ENCODE measurements at places on chromosomes 2 and 18.

- no peak for DNase-seq
These were observed 116.0 kb upstream of the AQP4 start for GRCh38 chr18:26981360-26982082.

DNA sequence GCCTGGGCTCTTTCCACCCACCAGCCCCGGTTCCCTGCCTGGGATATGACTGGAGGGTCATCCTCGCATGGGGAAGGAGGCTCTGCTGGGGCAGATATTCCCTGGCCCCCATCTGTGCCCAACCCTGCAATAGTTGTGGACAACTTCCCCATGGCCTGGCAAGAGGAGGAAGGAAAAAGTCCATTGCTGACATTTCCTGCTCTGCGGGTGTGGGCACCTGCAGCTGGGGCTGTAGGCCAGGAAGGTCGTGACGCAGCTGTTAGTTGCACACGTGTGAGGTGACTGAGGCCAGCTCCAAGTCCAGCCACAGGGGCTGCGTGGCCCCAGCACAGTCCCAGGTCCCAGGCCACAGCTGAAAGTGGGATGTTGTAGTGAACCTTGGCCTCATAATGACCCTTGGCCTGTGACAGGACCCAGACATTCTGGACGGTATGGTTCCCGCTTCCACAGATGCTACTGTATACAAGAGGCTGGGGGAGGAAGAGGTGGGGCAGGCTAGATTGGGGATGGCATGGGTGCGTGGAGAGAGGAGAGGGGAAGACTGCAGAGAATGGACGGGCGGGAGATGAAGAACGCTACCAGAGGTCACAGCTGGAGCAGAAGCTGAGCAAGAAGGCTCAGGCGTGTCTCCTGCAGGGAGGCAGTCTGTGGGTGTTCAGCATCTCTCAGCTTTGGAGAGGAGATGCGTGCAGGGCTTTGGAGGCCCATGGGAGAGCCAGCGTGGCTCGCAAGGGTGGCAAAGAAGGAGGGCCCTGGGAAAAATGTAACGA, 22.1 kb downstream of the OTOF start:
- DNase-seq, result no peak

DNA sequence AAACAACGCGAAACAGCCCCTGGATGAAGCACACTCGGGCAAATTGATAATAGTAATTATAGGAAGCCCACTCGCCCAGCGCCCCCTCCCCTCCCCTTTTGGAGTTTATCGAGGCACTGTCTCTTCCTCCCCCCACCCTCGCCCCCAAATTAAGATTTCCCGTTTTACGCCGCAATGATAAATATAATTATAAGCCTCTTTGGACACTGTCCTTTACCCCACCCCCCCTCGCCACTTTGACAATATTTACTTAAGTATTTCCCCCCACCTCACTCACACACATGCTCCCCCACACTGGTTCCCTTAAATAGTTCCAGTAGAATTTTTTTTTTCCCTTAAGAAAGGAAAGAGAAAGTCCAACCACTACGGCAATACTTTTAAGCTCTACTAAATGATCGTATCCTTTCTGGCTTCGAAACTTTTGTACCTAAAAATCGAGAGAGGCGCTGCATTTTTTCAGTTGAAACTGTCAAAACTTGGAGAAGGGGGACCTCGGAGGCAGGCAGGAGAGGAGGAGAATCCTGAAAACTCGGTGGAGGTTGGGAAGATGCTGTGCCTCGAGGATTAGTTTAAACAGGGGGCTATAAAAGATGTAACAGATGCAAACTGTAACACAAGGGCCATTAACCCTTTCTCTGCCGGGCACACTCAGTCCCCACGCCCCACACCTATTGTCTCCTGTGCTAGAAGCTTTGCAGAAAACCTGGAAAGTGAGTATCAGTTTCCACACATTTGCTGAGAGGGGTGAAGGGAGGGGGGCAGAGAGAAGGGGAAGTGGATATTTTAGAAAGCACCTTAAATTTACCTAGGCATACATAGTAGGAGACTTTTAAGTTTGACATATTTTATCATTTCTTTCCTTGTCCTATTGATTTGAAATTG, 1.8 kb downstream of the ZEB2 start:
- no peak for DNase-seq

- DNase-seq, result no peak
These were observed 154.0 kb upstream of the SMIM21 start for GRCh38 chr18:75581336-75582131.

DNA sequence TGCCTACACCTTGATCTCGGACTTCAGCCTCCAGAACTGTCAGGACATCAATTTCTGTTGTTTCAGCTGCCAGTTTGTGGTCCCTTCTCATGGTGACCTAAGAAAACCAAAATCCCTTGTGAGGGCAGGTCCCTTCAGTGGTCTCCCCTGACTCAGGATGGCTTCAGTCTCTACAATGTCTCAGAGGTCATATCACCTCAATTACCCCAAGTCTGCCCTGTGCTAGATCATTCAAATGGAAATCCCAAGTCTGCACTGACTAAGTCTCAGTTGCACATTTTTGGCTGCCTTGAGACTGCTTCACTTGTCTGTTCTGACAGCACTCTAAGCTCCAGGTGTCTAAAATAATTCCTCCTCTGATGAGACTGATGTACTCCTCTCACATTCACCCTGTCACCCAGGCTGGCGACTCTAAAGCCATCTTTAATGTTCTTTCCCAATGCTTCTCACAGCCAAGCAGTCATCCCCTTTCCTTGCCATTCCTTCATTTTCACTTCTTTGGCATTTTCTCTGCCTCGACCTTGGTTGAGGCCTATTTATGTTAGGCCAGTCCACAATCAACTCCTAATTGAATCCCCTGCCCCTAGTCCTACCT, 470.8 kb downstream of the DLGAP1 start:
- no peak for DNase-seq

DNA sequence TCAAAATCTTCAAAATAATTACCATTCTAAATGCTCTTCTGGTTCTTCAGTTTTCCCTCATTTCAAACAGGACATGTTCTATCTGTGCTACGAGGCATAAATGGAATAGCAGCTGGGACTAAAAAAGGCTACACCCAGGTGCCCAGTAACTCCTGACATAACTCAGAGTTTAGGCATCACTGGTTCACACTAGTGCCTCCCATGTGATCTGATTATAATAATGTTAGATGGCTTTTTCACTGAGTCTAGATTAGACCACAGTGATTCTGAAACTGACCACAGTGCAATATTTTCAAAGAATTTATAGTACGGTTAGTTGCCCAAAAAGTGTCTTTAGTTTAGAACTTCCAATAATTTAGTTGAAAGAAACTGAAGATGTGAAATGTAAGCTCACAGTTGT, 123.3 kb downstream of the CCBE1 start:
- no peak for DNase-seq

GRCh38 chr2:34107811-34108210, 508.7 kb upstream of the FAM98A start:
- no peak for DNase-seq

- DNase-seq, result no peak
These were observed 28.8 kb downstream of the TUBB6 start for GRCh38 chr18:12336887-12337286.

DNA sequence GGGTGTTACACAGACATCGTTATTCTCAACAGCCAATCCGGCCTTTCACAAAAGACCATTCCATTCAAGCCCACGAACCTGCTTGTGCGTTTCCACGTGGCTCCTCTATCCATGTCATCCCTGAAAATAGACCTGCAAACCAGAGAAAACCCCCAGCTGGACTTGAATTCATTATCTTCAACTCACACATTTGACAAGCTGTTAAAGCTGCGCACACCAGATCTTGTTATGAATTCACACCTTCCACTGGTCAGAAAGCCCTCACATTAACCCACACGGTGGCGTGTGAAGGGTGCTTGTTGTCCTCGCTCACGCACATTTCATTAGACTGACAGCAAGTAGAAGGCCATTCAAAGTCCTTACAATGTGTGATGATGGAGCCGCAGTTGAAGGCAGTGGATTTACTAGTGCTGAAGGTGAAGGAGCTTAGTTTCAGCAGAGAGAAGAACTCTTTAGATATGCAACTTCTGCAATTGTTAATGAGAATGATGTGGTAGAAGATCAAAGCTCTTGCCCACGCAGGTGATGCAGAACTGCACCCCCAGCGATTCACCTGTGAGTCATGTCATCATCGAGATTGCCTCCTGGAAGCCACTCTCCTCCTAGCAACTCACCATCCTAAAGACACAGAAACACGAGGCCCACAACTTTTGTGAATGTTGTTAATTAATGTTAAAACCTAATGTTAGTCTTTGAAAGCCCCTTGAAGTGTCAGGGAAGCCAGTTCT, 224.8 kb upstream of the SOX11 start:
- DNase-seq, result no peak

GRCh38 chr18:79590191-79591031, 89.2 kb upstream of the CTDP1 start:
- DNase-seq, result no peak

- no peak for DNase-seq
These were observed 16.0 kb downstream of the CEP192 start for GRCh38 chr18:13007248-13007560.

- no peak for DNase-seq
These were observed 34.2 kb downstream of the MRPS9 start for GRCh38 chr2:105072039-105072438.

Measured in CD4-positive, alpha-beta T cell treated with Interleukin-6 for 4 hours (primary cell).